RPMI8226 (cell line): ENCODE measurements at places on chromosomes 3 and 15.

GRCh38 chr3:11619946-11620652 is 23.6 kb downstream of the VGLL4 start:
- no peak for DNase-seq

DNA sequence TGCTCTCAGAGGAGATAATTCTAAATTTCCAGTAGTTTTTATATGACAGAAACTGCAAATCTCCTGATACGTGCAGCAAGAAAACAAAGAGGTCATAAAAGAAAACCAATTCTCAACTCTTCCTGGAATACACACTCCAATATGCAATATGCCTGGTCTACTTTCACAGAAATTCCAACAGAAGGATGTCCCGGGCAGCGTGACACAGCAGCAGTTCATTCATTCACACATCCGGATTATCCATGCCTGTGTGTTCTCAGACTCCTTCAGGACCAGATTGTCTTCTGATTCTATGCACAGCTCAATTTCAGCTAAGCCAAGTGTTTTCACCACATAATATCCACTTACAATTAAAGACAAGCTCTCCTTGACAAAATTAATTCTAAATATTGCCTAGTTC is 64.3 kb downstream of the FBN1 start:
- DNase-seq = no peak

GRCh38 chr3:105356396-105356795 is 10.3 kb upstream of the ALCAM start:
- DNase-seq = no peak

DNA sequence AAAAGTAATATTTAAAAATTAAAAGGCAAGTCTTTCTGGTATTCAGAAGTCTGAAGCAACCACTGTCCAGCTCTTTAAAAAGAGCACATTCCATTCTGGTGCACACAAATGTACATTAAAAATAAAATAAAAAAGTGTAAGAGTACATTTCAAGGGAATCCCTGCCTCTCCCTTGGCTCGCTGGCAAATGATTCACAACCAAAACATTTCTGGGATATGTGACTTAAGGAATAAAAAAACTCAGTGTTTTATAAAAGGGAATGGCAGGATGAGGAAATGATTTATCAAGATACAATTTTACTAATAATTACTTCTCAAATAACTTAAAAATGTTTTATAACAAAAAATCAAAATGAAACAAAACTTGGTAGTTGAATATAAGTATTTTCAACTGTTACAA is 23.8 kb upstream of the ANXA2 start:
- no peak for DNase-seq

DNA sequence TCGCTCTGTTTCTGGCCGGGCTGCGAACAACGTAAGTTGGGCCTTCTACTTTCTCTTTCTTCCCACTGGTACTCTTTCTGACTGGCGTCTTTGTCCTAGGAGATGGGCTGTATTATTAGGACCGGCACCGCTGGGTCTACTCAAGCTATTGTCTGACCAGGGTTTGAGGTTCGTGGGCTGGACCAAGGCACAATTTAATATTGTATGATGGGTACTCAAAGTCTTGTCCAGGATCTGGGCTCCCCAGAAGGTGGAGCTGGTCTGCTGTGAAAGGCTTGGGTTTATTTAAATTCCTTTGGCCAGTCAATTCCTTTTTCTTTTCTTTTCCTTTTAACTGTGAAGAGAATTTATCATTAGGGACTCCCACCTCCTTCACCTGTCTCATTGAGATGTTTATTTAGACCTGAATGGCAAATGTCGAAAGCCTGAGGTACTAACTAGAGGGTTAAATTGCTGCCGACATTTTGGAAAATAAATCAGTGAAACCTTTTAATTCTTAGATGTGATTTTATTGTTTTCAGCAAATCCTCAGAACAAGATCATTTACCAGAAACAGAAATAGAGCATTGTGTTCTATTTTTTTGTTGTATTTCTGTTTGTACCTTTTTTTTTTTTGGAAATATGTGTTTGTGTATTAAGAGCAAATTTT is 410 bp downstream of the LRRC49 start:
- DNase-seq = peak; percentile 20

- DNase-seq = peak; percentile 90
These were observed 19.4 kb upstream of the KIF23 start for GRCh38 chr15:69394556-69395282.

DNA sequence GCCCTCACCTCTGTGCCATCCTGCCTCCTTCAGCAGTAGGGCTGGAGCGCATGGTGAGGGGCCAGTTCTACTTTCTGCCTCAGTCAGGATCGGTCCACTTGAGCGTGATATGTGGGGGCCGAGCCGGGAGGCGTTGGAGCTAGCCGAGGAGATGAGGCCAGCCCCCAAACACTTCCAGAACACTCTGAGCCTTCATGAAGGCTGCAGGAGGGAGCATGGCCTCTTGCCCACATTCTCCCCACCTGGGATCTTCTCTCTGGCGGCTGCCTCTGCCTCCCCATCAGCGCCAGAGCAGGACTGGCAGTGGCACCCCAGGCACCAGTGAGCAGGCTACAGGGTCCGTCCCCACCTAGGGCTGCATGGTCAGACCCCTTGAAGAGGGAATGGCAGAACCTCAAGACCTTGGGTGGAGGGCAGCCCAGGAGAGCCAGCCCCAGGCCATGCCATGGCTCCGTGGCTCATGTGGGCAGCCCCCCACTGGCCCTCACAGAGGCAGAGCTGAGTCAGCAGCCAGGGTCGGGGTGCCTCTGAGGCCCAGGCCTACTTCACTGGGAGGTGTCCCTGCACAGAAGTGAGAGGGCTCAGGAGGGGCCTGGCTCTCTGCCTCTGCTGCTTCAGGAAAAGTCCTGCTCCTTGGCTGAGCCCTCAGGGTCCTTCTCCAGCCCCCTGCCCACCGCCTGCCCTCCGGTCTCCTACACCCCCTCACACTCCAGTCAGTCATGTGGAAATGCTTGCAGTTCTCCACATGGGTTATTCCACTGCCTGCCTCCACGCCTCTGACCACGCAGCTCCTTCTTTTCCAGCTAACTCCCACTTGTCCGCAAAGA is 28.1 kb upstream of the CYP11A1 start:
- DNase-seq = no peak

DNA sequence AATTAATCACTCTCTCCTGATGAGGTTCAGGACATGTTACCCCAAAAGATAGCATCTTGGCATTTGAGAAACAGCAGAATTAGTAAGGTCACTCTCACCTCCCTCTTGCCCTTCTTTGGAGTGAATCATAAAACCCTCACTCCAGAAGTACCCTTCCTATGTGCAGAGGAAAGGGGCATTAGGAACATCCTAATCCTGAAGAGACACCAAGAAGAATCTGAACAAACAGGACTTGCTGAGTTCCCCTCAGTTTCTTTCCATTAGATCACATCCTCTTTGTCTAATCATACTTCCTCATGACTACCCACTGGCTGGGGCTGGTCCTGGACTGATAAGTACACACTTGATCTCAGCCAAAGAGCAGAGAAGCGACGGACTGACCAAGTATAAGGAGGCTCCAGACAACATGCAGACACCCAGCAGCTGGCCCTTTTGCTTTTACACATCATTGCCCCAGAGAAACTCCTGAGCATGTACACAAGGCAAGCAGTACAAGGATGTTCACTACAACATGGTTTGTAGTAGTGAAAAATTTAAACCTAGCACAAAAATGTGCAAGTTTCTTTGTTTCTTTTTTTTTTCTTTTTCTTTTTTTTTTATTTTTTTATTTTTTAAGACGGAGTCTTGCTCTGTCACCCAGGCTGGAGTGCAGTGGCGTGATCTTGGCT is 15.0 kb upstream of the TM6SF1 start:
- no peak for DNase-seq

GRCh38 chr3:177308911-177309310 is 111.6 kb upstream of the TBL1XR1 start:
- no peak for DNase-seq

GRCh38 chr3:151197981-151198767 is 4.8 kb downstream of the GPR171 start:
- DNase-seq = no peak

- DNase-seq = no peak
These were observed 349.3 kb downstream of the MAGI1 start for GRCh38 chr3:65689436-65689835.

DNA sequence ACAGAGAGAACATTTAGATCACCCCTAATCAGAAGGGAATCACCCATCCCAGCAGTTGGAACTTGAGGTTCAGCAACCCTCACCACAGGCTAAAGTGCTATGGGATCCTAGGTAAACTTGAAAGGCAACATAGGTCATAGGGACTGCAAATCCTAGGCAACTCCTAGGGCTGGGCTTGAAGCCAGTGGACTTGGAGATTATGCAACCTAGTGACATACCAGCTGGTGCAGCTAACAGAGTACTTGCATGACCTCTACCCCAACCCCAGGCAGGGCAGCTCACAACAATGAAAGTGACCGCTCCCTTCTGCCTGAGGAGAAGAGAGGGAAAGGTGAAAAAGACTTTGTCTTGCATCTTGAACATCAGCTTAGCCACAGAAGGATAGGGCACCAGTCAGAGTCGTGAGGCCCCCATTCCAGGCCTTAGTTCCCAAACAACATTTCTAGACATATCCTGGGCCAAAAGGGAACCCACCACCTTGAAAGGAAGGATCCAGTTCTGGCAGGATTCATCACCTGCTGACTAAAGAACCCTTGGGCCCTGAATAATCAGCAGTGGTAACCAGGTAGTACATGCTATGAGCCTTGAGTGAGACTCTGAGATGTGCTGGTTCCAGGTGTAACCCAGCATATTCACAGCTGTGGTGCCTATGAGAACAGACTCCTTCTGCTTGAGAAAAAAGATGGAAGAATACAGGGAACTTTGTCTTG is 37.6 kb upstream of the FBN1 start:
- DNase-seq = no peak

GRCh38 chr3:61409638-61410037 is 151.7 kb upstream of the PTPRG start:
- DNase-seq = no peak

- DNase-seq = no peak
These were observed 6.7 kb downstream of the COLQ start for GRCh38 chr3:15514663-15515340.

DNA sequence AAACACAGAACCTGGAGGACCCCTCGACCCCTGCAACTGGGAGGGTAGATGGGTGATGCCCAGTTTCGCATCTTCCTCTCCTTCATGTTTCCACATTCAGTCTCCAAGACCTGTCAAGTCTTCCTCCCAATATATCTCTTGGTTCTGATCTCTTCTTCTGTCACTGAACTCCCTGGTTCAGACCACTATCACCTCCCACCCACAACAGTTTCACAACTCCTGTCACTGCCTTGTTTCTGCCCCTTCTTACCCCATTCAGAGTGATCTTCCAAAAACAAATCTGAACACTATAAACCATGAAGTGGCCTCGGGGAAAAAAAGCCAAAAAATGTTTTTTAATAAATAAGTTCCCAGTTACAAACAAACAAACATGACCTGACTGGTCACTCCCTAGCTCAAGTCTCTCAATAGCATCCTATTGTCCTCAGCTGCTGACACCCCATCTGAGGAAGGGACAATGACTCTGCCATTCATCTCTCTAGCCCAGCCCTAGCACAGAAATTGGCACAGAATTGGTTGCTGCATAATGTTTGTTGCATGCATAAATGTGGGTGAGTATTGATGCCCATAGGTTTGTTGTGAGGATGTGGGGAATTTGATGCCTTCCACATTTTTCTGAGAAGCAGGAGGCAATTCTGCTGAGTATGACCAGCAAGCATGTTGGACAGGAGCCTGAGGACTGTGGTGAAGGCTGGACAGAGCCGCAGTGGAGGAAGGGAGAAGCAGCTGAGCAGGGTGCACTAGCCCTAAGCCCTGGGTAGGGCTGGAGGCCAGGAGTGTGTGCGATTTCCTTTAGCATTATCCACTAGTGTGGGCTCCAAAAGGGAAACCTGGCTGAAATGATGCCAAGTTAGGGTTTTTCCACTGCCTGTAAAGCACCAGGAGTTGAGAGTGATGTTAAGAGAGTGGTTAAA is 12.2 kb upstream of the XYLB start:
- DNase-seq = no peak

GRCh38 chr15:64701482-64702184 is 73.8 kb downstream of the RBPMS2 start:
- no peak for DNase-seq

- DNase-seq = peak; percentile 90
These were observed 891 bp upstream of the DMXL2 start for GRCh38 chr15:51623386-51623938.

DNA sequence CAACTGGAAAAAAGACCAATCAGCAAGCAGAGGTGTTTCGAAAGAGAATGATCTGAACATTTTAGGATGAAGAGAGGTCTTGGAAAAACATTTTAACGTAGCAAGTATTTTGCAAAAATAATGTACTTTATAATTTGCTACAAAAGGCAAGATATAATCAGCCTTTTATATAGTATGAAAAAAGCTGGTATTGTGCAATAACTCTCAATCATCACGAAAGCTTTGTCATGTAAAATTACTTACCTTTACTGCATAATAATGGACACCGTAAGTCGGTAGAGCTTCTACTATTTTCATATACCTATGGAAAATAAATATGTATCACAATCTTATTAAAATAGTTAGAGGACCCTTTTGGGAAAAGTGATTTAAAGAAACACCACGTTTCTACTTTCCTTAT is 95.7 kb upstream of the LMOD3 start:
- no peak for DNase-seq

- DNase-seq = no peak
These were observed 43.0 kb downstream of the BCL2L10 start for GRCh38 chr15:52069559-52069958.

GRCh38 chr15:47720555-47720954 is 3.2 kb downstream of the SEMA6D start:
- DNase-seq = no peak

- no peak for DNase-seq
These were observed 69.3 kb downstream of the PIK3R4 start for GRCh38 chr3:130677343-130677742.

DNA sequence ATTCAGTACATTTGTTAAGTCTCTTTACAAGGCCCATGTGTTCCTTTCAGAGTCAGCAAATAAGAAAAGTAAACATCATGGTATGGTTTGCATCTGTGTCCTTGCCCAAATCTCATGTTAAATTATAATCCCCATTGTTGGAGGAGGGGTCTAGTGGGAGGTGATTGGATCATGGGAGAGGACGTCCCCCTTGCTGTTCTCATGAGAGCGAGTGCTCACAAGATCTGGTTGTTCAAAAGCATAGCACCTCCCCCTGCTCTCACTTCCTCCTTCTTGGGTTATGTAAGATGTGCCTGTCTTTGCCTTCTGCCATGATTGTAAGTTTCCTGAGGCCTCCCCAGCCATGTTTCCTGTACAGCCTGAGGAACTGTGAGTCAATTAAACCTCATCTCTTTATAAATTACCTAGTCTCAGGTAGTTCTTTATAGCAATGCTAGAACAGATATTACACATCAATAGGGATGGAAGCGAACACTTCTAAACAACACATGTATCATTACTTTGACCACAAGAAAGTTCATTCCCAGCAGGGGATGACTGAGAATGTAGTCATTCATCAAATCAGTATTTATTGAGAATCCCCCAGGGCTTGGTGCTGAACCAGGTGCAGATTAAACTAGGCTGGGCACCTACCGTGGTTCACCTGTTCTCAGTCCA is 4.1 kb downstream of the EFCAB12 start:
- peak; percentile 67 for DNase-seq

DNA sequence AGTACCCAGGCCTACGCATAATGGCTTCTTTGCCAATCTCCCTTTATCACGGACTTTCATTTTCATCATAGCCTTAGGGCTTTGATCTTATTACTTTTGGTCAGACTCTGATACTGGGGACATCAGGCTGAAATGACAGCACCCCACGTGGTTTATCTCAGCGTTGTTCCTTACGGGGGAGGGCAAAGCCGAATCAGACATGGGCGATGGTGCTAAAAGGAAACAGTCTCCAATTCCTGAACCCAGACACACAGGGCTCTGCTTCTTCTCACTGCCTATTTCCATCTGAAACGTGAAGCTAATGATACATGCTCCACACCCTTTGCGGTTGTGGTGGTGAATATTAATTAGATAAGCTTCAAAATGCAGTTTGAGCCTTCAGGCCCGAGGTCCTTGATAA is 59.4 kb upstream of the CD47 start:
- DNase-seq = no peak
